Posterior vena cava (tissue), 2 donors: ENCODE measurements at places on chromosomes 5 and 9. TPM values are rescaled to one million over a fixed set of nuclear protein-coding genes. Genes with fewer than 3 reads are reported as not detected.
A peak's percentile ranks its signal among the peaks of the same experiment; 100 is the strongest.

GRCh38 chr9:76452839-76453238 is 6.1 kb upstream of the GCNT1 start:
- no peak for DNase-seq

GRCh38 chr5:9439531-9440292 is 106.2 kb downstream of the SEMA5A start:
- DNase-seq: no peak

- no peak for DNase-seq
Measured at GRCh38 chr5:59919484-59919883, 26.0 kb upstream of the PDE4D start.

DNA sequence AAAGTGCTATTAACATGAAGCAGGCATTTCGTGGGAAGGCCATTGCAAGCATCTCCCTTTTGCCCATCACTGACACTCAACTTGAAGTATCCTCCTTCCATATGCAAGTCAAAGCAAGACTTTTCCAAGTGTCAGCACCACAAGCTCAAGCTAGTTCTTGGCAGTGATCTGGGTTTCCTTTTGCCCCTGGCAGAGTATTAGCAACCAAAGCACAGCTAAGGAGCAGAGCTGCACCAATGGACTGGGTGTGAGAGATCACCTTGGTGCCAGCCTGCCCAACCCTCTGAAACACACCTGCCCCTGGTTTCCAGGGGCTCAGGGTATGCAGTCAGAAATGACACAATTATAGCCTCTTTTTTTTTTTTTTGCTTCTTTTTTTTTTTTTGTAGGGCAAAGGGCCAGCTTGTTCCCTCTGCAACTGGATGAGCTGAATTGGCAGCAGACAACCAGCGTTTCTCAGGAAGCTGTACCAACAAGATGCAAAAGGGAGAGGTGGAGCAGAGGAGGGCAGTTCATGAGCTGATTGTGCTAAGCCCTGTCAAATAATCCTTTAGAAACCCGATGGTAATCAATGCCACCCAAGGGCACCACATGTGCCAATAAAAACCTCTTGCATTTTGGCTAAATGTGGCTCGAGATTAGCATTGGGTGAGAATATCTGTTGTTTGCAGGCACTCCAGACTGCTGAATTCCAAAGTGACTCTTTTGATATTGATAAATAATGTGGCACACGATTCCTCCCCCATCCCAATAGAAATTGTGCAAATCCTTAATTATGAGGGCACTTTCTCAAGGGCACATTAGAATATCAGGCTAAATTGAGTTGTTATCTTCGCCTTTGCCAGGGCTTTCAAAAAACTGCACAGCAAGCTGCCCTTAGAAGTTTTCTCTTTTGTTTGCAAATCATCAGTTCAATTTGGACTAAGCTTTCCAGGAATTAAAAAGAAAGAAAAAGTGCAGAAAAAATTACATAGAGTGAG is 192.4 kb downstream of the GAS1 start:
- DNase-seq: no peak

DNA sequence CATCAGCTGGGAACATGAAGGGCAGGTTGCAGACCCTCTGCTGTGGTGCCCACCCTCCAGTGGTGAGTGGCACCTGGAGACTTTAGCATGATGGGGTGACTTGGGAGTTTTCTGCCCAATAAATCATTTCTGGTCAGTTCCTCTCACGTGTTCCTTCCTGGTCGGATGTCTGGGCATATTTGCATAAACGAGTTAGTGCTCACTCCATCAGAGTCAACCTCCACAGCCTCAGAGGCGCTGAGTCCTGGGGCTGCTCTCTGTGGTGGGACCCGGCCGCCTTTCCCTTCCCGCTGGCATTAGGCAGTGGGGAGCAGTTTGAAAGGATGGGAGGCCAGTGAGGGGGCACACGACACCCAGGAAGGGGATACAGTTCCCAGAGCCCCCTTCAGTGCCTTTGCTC is 114.0 kb upstream of the FCN2 start:
- DNase-seq: no peak

DNA sequence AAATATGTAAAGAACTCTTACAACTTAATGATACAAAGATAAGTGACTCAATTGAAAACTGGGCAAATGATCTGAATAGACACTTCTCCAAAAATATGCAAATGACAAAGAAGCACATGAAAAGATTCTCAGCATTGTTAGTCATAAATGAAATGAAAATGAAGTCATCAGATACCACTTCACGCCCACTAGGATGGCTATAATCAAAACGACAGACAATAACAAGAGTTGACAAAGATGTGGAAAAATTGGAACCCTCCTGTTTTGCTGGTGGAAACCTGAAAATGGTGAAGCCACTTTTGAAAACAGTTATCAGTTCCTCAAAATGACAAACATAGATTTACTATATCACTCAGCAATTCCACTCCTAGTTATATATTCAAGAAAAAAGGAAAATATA is 7.9 kb upstream of the SYK start:
- DNase-seq: no peak

DNA sequence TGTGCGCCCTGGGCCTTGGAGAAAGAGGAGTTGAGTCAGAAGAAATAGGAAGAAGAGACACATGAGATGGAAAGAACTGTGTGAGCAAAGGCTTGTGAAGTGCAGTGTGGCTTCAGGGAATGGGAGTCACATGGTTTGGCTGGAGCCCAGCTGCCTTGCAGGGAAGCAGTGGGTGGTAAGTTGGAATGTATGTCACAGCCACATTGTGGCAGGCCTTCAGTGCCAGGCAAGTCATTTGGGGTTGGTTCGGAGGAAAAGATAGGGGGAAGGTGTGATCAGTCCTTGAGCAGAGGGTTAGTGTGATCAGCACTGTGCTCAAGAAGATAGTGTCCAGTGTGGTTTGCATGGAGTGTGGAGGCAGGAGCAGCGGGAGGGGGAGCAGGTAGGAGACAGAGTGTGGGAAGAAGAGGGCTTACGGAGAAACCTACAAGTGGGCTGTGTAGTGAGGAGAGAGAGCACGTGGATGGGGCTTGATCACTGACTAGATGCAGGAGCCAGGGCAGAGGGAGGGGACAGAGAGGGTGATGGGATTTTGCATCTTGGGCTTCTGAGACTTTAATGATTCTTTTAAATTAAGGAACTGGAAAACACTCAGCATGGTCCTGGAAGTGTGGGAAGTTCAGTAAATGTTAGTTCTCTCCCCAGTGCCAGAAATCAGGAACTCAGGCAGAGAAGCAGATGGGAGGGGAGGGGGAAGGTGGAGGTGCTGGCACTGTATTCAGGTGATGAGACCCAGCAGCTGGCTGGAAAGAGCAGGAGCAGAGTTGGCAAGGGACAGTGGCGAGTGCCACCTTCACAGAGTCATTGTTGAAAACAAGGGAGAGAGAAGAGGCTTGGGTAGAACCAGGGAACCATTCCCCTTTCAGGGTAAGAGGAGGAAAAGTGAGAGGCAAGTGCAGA is 46.6 kb downstream of the ARHGAP26 start:
- peak; percentile 89 for DNase-seq

CAPSL gene
- total RNA-seq: not detected

ORM1 gene
- total RNA-seq: not detected

GZMA gene
- 1.7 TPM for total RNA-seq

PLEKHG4B gene
- total RNA-seq: not detected
